ENCODE measurements at places on chromosomes 2 and 18. TPM values are rescaled to one million over a fixed set of nuclear protein-coding genes. Genes with fewer than 3 reads are reported as not detected.

The UGT1A10 gene
- not detected for total RNA-seq

The CTAGE1 gene
- 0.43 TPM for total RNA-seq

The MYL12B gene
- 330 TPM for total RNA-seq

DNA sequence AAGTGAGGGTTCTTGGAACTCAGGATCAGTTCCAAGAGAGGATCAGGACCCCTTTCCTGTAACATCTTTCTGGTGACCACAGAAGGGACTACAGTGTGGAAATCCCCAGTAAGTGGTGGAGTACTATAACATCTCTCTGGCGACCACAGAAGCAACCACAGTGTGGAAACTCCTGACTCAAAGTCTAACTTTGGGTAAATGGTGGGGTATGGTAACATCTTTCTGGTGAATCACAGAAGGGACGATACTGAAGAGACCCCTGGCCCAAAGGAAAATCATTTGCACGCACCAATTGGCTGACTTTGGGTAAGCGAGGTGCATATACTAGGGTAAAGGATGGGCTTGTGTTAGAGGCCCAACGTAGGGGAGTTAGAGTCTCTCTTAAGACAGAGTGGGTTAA lies 56.3 kb upstream of the GULP1 start:
- no peak for DNase-seq

The EVA1A gene
- 48.3 TPM for total RNA-seq

Measured in fibroblast of villous mesenchyme (primary cell).